ENCODE measurements at places on chromosomes 1 and 21.

GRCh38 chr1:151318975-151319374, 8.2 kb downstream of the PI4KB start:
- no peaks in the 10 kb centered on the region for H3K27me3 ChIP-seq
- no peak for DNase-seq
- H3K36me3 ChIP-seq: peaks cover 37% of the 10 kb centered on the region
- H3K4me1 ChIP-seq: no peaks in the 10 kb centered on the region

DNA sequence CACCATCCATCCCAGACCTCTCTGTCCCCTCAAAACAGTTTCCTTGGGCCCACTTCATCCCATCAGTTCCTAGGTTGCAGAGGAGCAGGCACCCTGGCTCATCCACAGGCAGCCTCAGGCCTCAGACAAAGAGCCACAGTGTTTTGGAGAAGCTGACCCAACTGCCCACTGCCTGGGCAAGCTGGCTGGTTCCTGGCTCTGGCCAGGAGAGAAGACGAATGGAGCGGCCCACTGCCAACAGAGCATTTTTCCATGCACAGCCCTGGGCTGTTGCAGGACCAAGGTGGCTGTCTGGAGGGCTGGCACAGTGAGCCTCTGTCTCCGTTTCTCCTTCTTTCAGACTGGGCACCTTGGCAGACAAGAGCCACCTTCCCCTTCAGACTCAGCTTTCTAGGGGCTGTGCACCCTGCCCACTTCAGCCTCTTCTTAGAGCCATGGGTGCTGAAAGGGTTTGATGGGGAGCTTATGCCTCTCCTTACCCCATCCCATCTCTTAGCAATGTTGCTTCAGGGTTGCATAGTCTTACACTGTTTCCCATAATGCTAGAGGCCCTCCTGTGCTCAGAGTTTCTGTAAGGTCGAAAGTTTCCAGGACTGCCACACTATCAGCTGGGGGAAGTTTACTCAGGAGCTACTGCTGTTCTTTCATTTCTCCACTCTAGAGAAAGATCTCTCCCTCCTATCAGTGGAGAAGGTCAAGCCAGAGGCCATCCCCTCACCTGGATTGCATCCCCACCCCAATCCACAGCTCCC, 973 bp downstream of the FMOD start:
- peaks cover 23% of the 10 kb centered on the region for H3K27me3 ChIP-seq
- DNase-seq: no peak
- H3K36me3 ChIP-seq: no peaks in the 10 kb centered on the region
- H3K4me1 ChIP-seq: peaks cover 30% of the 10 kb centered on the region
- H3K4me3 ChIP-seq: peak overlapping the region; percentile 64

DNA sequence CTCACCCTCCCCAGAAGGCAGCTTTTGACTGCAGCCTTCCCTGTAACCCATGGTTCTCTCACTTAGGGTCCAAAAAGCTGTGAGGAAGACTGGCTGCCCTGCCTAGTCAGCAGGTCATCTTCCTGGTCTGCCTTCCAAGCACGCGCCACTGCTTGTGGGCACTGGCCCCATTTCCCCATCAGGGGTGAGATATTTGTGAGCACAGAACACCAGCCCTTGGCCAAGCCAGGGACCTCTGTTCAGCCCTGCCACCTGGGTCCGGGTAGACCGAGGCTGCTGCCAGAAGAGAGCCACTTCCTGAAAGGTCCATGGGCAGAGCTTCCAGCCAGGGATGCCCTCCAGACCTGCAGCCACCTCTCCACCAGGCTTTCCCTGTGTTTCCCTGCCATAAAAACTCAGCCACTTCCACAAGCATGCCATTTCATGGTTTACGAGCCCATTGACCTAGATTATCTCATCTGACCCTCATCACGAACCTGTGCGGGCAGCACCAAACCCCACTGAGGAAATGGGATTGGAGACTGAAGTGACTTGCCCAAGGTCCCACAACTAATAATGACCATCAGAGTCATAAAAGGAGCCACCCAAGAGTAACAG, 40.5 kb downstream of the GLIS1 start:
- H3K4me1 ChIP-seq: peaks cover 13% of the 10 kb centered on the region
- no peaks in the 10 kb centered on the region for H3K36me3 ChIP-seq
- H3K27me3 ChIP-seq: no peaks in the 10 kb centered on the region
- H3K27ac ChIP-seq: no peak overlapping the region
- no peak overlapping the region for H3K4me3 ChIP-seq

DNA sequence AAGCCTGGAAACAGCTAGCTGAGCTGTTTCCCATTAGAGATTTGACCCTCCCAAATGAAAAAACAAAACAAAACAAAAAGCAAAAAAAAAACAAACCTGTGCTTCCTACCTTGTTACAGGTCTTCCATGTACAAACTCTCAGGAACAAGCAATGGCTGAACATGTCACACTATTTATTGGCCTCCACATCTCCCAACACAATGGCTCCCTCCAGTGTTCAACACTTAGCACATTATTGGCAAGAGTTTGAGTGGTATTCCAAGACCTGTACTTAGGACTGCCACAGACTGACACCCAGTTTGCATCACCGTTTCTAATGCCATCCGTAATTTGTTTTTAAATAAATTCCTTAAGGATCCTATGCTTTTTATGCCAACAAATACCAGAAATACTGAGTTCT, 195.0 kb upstream of the OLFM3 start:
- H3K4me1 ChIP-seq: peaks cover 25% of the 10 kb centered on the region
- no peak overlapping the region for H3K27ac ChIP-seq
- H3K27me3 ChIP-seq: no peaks in the 10 kb centered on the region
- DNase-seq: no peak

DNA sequence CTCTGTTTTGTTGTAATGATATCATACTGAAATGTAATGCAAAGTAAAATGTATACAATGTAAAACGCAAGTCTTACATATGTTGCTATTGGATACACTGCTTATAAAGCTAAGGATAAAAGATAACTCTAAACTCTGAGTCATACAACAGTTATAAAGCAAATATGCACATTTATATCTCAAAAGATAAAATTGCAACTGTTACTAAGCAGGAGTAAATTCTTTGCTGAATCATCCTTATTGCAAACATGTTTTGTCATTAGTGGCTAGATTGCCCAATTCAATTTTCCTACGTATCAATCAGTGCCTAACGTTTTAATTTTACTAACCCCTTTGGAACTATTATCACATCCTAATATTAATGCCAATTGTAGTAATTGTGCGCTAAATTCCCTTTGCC, 762.9 kb downstream of the LTN1 start:
- peak overlapping the region; percentile 47 for H3K27ac ChIP-seq
- H3K4me1 ChIP-seq: peaks cover 30% of the 10 kb centered on the region
- peaks cover 6% of the 10 kb centered on the region for H3K36me3 ChIP-seq

- H3K4me1 ChIP-seq: no peaks in the 10 kb centered on the region
- H3K36me3 ChIP-seq: no peaks in the 10 kb centered on the region
- peaks cover 61% of the 10 kb centered on the region for H3K27me3 ChIP-seq
- no peak for DNase-seq
- H3K4me3 ChIP-seq: no peak overlapping the region
Measured at GRCh38 chr1:181513786-181514297, 30.5 kb downstream of the CACNA1E start.

GRCh38 chr1:116957646-116958045, 43.9 kb upstream of the CD101 start:
- no peak overlapping the region for H3K27ac ChIP-seq
- no peaks in the 10 kb centered on the region for H3K27me3 ChIP-seq
- H3K36me3 ChIP-seq: peaks cover 12% of the 10 kb centered on the region
- peaks cover 7% of the 10 kb centered on the region for H3K4me1 ChIP-seq
- no peak for DNase-seq

- peak overlapping the region; percentile 54 for H3K27ac ChIP-seq
- peaks cover 68% of the 10 kb centered on the region for H3K4me1 ChIP-seq
- no peak overlapping the region for H3K4me3 ChIP-seq
- no peaks in the 10 kb centered on the region for H3K27me3 ChIP-seq
- no peak for DNase-seq
- H3K36me3 ChIP-seq: no peaks in the 10 kb centered on the region
Measured at GRCh38 chr21:26118938-26119540, 51.5 kb downstream of the APP start.

GRCh38 chr1:163275222-163275621, 46.5 kb upstream of the NUF2 start:
- DNase-seq: no peak
- H3K36me3 ChIP-seq: peaks cover 35% of the 10 kb centered on the region
- H3K4me1 ChIP-seq: peaks cover 6% of the 10 kb centered on the region

- H3K36me3 ChIP-seq: peaks cover 45% of the 10 kb centered on the region
- peaks cover 43% of the 10 kb centered on the region for H3K4me1 ChIP-seq
- peak overlapping the region; percentile 91 for H3K27ac ChIP-seq
- H3K4me3 ChIP-seq: no peak overlapping the region
- no peaks in the 10 kb centered on the region for H3K27me3 ChIP-seq
- DNase-seq: no peak
Measured at GRCh38 chr1:63955370-63956145, 181.7 kb downstream of the ROR1 start.

DNA sequence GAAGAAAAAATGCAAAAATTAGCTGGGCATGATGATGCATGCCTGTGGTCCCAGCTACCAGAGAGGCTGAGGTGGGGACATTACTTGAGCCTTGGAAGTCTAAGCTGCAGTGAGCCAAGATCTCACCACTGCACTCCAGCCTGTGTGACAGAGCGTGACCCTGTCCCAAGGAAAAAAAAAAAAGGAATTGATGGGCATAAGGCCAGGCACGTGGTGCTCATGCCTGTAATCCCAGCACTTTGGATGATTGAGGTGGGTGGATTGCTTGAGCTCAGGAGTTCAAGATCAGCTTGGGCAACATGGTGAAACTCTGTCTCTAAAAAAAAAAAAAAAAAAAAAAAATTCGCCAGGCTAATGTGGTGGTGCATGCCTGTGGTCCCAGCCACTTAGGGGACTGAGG, 55.8 kb upstream of the ATP2B4 start:
- DNase-seq: no peak
- no peak overlapping the region for H3K4me3 ChIP-seq
- no peaks in the 10 kb centered on the region for H3K36me3 ChIP-seq
- no peak overlapping the region for H3K27ac ChIP-seq
- H3K4me1 ChIP-seq: peaks cover 33% of the 10 kb centered on the region
- no peaks in the 10 kb centered on the region for H3K27me3 ChIP-seq

DNA sequence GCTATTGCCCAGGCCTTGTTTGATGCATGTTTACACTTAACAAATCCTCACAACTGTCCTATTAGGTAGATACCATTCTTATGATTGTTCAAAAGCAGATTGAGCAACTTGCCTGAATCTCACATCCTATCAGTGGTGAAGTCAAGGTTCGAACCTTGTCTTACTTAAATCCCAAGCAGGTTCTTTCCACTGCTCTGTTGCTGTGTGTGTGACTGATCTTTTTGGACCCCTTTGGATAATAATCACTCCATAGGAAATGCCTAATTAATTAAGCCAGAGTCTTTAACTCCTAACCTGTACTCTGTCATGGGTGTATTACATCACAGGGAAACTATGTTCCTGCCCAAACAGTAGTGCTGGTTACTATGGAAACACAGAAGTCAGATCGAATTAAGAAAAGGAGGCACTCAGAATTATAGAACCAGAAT, 84.2 kb downstream of the SPATA46 start:
- H3K27me3 ChIP-seq: no peaks in the 10 kb centered on the region
- H3K4me1 ChIP-seq: peaks cover 16% of the 10 kb centered on the region

DNA sequence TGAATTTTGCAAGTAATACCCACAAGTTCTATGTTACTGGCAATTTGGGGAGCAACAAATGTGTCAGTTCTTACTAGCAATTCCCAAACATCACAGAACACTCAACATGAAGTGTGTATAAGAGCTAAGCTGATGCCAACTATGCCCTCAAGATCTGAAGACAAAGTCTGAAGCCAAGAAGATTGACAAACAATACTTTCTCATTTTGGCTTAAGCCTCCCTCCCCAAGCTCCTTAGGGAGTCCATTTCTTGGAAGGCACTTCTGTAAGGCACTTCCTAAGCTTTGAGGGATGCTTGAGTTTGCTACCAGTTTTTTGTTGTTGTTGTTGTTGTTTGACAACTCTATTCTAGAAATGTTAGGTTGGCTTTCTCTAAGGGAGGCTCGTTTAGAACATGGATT, 154.4 kb upstream of the ZNF644 start:
- H3K27me3 ChIP-seq: peaks cover 31% of the 10 kb centered on the region
- H3K4me3 ChIP-seq: no peak overlapping the region
- H3K27ac ChIP-seq: no peak overlapping the region
- H3K4me1 ChIP-seq: peaks cover 17% of the 10 kb centered on the region
- H3K36me3 ChIP-seq: no peaks in the 10 kb centered on the region

DNA sequence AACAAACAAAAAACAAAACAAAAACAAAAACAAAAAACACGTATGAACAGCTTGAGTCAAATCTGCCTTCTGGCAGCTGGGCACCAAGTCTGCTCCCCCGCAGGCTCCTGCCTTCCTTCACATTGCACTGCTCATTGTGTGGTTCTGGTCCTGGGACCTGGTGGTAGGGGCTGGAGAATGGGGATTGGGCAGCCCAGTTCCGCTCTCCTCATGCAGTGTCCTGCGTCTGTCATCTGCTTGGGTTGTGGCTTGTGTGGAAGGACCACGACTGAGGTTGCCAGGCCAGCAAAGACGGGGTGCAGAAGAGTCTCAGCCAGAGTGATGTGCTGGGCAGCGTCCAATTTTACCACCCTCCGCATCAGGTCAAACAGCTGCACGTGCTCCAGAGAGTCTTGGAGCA, 11.1 kb downstream of the OR2AJ1 start:
- no peaks in the 10 kb centered on the region for H3K36me3 ChIP-seq
- H3K4me3 ChIP-seq: no peak overlapping the region
- no peak overlapping the region for H3K27ac ChIP-seq
- DNase-seq: no peak
- no peaks in the 10 kb centered on the region for H3K27me3 ChIP-seq

DNA sequence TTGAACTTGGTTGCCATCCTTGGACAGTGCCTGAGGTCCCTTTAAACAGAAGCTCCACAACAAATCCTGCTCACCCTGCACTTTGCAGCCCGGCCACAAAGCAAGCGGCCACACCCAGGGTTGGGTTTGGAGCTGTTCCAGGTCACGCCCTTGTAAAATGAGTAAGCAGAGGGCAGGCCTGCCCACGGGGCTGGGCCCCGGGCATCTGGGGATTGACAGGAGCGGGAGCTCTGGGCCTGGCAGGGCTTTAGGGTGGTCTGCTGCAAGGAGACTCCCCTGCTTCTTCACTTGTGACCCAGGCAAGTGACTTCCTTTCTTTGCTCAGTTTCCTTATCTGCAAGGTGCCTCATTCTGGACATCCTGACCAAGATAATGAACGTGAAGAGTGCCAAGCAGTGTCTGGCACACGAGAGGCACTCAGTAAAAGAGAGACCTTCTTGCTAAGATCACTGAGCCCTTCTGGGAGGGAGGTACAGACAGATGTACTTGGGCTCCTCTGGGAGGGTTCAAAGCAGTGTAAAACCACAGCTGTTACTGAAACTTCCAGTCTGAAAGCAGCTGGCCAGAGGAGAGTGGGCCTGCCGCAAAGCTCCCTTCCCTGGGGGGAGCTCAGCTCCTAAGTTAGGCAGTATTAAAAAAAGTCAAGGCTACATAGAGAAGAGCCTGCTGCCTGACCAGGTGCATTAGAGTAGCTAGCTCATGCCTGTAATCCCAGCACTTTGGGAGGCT, 2.6 kb downstream of the E2F2 start:
- peak overlapping the region; percentile 34 for H3K4me3 ChIP-seq
- peaks cover 28% of the 10 kb centered on the region for H3K4me1 ChIP-seq
- H3K36me3 ChIP-seq: no peaks in the 10 kb centered on the region
- no peaks in the 10 kb centered on the region for H3K27me3 ChIP-seq
- DNase-seq: no peak

Measured in mesothelial cell of epicardium (in vitro differentiated cells).